NCI-H2029 (cell line): ENCODE measurements at places on chromosomes 3 and 15.

GRCh38 chr3:120177707-120178306, 83.6 kb upstream of the GSK3B start:
- DNase-seq: peak; percentile 68

GRCh38 chr3:124577494-124578167, 152.6 kb upstream of the UMPS start:
- no peak for DNase-seq

DNA sequence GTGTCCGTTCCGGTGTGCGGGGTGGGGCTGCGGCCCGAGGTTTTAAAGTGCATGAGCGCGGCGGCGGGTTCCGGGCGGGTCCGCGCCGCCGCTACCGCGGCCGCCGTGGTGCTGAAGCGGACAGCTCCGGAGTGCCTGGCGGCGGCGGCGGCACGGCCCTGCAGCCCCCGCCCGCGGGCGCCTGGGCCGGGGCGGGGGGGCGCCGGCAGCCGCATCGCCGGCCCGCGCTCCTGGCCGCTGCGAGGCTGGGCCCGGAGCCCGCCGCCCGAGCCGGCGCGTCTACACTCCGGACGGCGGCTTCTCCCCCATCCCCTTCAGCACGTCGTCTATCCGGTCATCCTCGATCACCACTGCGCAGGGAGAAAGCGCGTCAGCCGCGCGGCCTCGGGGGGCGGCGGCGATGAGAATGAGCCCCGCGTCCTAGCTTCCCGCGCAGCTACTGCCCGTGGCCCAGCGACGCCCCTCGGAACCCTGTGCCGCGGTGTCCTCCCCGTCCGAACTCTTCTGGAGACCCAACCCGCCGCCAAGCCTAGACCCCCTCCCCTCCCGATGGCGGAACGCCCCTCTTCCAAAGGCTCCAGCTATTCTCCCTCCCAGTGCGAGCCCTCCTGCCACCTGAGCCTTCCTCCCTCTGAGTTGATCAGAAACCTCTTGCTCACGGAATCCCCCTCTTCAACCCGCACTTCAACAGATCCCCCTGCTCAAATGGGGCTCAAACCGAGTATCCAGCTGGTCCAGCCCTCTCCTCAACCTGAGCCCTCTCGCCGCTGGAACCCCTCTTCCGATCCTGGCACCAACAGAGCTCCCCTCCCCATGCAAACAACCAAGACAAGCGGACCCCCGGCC, 1.3 kb downstream of the CAMK2N2 start:
- no peak for DNase-seq

DNA sequence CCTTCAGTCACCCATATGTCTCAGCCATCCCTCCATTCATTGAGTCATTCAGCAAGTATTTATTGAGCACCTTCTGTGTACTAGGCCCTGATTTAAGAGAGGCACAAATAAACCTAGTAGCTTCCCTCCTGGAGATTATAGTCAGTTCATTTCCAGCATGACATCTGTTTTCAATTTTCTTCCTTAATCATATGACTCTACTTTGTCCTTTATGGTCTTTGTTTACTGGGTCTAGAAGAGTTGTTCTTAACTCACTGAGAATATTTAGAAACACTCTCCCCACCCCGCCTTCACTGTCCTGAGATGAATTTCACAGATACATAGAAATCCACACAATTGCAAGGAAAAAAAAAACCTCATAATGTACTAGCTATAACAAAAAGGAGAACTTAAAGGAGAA, 44.8 kb upstream of the ADAMTS9 start:
- DNase-seq: no peak

DNA sequence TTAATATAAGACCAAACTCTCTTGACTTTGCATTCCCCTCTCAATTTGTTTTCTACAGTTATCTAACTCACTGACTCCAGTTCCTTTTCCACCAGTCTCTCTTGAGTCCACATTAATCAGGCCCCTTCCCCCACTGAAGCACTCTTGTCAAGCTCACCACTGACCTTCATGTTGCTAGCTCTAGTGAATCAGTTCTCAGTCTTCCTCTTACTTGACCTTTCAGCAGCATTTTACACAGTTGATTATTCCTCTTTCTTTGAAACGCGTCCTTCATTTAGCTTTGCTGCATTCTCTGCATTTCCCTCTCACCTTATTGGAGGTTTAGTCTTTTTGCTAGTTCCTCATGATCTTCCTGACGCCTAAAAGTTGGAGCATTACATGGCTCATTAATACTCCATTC, 8.3 kb downstream of the PPP2R3A start:
- DNase-seq: no peak

DNA sequence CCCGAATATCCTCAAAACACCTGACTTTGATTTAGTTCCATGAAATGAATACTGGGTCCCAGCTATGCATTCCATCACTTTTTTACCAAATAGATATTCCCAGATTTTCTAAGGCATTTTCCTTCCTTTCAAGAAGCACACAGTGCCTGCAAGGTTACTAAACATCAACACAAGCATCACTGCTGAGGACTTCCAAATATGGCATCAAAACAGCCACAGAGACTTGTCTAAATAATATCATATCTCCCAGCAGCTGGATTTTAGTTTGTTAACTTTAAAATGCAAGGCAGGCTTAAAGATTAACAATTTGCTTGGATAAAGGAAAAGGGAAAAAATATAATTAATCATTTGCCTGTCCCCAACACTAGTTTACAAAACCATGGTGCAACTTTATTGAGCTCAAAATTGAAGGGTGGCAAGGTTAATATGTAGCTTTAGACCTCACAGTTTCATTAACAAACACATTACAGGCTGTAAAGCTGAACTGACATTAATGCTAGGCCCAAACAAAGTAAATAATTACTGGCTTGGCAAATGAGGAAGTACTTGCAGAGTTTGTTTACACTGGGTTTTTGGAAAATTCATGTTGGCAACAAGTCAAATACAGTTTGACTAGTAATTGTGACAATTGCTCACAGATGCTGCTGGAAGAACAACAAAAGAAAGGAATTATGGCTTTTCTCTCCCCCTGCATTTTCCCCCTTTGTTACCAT, 401.7 kb upstream of the CDIN1 start:
- DNase-seq: peak; percentile 33

GRCh38 chr3:115062412-115062956, 84.6 kb downstream of the ZBTB20 start:
- DNase-seq: no peak

DNA sequence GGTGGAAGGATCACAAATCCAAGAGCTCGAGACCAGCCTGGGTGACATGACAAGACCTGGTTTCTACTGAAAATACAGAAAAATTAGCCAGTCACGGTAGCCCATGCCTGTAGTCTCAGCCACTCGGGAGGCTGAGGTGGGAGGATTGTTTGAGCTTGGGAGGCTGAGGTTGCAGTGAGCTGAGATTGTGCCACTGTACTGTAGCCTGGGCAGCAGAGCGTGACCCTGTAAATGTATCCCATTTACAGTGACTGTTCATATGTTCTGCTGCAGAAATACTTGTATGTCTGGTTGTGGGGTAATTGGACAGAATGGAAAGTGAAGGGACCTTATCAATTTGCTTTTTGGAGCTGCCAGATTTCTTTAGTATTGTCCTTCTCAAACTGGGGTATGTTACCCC, 24.9 kb downstream of the ATG7 start:
- DNase-seq: no peak

- no peak for DNase-seq
Measured at GRCh38 chr15:100714034-100714748, 111.8 kb downstream of the ASB7 start.

DNA sequence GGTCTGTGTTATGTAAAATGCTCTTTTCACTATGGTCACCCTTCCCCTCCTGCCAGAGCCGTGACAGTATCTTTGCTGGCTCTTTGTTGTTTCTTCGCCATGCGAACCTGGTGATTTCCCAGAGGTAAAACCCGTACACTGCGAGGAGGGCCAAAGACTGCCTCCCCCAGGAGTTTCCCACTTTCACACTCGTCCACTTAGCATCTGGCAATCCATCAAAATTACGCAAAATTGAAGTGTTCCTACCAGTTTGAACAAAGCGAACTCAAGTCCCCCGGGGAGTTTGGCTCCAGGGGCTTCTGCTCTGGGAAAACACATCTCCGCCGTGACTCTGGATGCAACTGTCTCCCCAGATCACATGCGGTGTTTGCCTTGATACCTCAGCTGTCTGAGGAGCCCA, 239.9 kb downstream of the FAM43A start:
- no peak for DNase-seq

DNA sequence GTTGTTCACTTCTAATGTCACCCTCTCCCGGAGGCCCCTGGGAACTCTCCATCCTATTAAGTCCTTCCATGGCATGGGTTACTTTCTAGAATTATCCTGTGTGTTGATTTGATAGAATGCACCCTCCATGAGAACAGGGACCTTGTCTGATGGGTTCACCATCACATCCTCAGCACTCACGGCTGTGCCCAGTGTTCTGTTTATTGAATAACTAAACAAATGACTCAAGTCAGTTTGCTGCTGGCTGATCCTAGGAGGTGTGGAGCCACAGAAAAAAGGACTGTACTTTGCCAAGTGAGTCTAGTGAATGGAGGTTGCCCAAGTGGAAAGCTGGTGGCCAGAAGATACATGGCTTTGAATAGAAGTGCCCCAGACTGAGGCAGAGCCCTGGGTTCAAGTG, 48.5 kb upstream of the RAB6B start:
- no peak for DNase-seq

GRCh38 chr3:127820826-127821313, 1.4 kb downstream of the MGLL start:
- peak; percentile 94 for DNase-seq
